ENCODE measurements at places on chromosomes 3 and 15. TPM values are rescaled to one million over a fixed set of nuclear protein-coding genes. Genes with fewer than 3 reads are reported as not detected.

DNA sequence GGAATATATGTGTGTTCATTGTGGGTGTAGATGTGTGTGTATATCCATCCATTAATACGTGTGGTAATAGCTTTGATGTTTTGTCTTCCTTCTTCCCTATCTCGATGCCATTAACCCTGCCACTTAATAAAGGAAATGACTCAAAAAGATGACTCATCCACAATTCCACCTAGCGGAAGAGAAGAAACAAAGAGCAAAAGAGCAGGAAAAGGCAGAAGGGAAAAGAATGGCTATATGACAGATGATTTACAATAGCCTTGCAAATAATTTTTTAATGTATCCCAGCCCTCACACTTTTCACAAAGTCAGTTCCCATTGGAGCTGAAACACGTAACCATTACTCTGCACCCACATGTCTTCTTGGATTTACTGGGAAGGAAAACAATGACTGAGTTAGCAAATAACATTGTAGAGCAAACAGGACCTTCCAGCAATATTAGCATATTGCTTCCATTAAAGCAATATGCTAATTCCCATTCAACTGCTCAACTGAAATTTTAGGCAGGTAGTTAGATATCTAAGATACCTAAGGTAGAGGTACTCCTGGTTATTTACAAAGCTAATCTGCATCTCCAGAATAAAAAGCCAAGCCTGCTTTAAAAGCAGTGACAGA, 197.2 kb downstream of the KCNAB1 start:
- no peaks in the 10 kb centered on the region for H3K27me3 ChIP-seq
- H3K36me3 ChIP-seq: no peaks in the 10 kb centered on the region
- no peak for DNase-seq
- no peak overlapping the region for H3K27ac ChIP-seq
- no peaks in the 10 kb centered on the region for H3K4me1 ChIP-seq

DNA sequence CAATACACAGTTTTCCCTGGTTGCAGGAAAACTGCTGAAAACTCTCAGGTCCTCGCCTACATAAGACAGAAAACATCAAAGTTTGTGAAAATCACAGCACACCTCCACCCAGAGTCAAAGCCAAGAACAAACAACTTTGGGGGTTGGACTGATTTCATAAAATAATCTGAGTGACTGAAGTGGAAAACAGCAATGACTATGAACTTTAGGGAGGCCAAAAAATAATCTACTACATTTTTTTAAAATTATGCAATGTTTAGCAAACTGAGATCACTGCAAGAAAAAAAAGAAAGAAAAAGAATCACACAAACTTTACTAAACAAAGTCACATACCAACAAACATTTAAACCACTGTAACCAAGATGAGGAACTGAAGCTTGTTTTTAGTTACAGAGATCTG, 15.9 kb upstream of the FOXP1 start:
- peak overlapping the region; percentile 10 for H3K27ac ChIP-seq
- H3K4me3 ChIP-seq: no peak overlapping the region
- H3K36me3 ChIP-seq: no peaks in the 10 kb centered on the region
- no peaks in the 10 kb centered on the region for H3K4me1 ChIP-seq
- no peak for DNase-seq

GRCh38 chr3:49713336-49714105, 6.0 kb downstream of the AMIGO3 start:
- no peak overlapping the region for H3K4me3 ChIP-seq
- H3K36me3 ChIP-seq: peaks cover 56% of the 10 kb centered on the region
- H3K27me3 ChIP-seq: no peaks in the 10 kb centered on the region
- DNase-seq: peak; percentile 5

DNA sequence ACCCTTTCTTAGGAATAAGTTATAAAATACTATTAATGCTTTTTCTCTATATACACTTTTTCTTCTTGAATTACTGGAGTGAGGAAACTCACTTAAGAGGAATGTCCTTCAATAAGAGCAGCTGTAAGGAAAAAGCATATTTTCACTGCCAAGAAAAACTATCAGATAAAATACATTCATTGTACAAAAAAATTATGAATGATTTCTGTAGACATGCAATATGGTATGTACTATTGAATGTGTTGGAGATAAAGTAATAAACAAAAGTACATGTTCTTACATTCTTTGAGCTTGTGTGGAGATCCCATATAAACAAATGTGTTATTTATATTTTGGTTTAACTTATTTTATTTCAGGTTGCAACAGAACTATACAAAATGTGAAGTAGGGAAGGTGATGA, 241.0 kb upstream of the ZNF717 start:
- H3K27ac ChIP-seq: no peak overlapping the region
- H3K4me1 ChIP-seq: no peaks in the 10 kb centered on the region
- DNase-seq: no peak
- no peak overlapping the region for H3K4me3 ChIP-seq

DNA sequence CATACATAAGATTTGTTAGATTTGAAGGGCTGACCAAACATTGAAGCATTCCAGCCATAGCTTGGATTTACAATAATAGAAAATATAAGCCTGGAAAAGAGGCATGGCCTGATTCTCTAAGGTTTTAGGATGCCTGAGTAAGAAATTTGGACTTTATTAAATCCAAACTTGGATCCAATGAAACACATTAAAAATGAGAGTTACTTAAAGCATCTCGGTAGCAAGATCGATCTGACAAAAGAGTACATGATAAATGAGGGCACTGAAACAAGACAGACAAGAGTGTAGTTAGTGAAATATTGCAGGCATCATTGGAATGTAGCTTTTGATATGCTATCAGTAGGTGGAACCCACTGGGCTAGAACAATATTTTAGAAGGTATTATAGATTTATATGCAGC, 855.7 kb upstream of the DPPA4 start:
- H3K36me3 ChIP-seq: no peaks in the 10 kb centered on the region
- no peak overlapping the region for H3K27ac ChIP-seq

- H3K4me1 ChIP-seq: no peaks in the 10 kb centered on the region
- no peak overlapping the region for H3K27ac ChIP-seq
- no peaks in the 10 kb centered on the region for H3K36me3 ChIP-seq
- DNase-seq: no peak
- no peaks in the 10 kb centered on the region for H3K27me3 ChIP-seq
These were observed 36.9 kb upstream of the CMSS1 start for GRCh38 chr3:99780749-99781148.

DNA sequence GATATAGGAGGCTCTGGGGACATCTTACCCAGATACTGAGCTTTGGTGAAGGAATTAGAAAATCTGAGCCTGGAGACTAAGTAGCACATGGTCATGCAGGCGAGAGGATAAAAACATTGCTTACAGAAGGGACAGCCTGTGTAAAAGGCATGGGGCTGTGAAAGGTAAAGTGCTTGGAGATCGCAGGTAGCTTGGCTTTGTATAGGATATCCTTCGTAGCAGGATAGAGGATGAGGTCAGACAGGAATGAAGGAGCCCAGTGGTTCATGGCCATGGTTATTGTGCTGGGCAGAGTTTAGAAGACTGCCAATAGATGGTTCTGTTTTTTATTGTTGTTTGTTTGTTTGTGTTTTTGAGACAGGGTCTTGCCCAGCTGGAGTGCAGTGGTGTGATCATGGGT, 82.5 kb downstream of the SLMAP start:
- H3K27me3 ChIP-seq: no peaks in the 10 kb centered on the region
- DNase-seq: no peak
- peaks cover 22% of the 10 kb centered on the region for H3K4me1 ChIP-seq
- H3K27ac ChIP-seq: no peak overlapping the region

DNA sequence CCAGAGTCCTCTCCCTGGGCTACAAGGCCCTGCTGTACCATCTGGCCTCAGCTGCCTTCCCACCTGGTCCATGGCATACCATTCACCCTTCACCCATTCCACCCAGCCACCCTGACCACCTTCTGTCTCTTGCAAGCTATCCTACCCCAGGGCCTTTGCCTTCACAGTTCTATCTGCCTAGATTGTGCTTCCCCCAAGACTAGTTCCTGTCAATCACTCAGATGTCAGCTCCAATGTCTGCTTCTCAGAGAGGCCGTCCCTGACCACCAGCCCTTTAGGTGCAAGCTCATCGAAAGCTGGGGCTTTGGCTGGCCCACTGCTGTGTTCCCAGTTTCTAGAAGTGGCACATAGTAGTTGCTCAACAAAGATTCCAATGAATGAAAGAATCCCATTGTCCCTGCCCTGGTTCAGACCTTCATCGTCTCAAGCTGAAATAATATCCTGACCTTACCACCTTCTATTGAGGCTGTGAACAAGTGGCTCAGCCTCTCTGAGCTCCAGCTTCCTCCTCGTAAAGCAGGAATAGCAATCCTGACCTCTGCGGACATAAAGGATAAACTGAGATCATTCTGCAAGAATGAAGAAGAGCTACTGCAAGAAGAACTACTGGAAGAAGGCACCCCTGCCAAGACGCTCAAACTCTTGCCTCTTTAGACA, 15.8 kb downstream of the EFCAB12 start:
- H3K27me3 ChIP-seq: no peaks in the 10 kb centered on the region
- H3K36me3 ChIP-seq: no peaks in the 10 kb centered on the region
- no peak for DNase-seq

DNA sequence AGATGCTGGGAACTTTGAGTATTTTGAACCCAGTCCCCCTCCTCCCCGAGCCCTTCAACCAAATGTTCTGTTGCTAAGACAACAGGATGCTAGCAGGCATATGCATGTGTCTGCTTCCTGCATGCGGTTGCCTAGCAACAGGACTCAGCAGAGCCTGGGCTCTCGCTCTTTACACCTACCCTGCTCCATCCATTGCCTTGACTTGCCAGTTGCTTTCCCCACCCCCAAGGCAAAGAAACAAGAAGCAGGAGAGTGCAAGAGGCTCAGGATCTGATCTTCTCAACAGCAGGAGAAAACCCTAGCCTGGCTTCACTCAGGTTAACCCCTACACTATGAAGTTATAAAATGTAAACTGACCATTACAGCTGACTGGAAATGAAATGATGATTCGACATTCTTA, 393.0 kb downstream of the IGSF11 start:
- H3K27ac ChIP-seq: no peak overlapping the region
- no peaks in the 10 kb centered on the region for H3K27me3 ChIP-seq
- H3K36me3 ChIP-seq: no peaks in the 10 kb centered on the region
- no peak for DNase-seq
- no peaks in the 10 kb centered on the region for H3K4me1 ChIP-seq
- H3K4me3 ChIP-seq: no peak overlapping the region

DNA sequence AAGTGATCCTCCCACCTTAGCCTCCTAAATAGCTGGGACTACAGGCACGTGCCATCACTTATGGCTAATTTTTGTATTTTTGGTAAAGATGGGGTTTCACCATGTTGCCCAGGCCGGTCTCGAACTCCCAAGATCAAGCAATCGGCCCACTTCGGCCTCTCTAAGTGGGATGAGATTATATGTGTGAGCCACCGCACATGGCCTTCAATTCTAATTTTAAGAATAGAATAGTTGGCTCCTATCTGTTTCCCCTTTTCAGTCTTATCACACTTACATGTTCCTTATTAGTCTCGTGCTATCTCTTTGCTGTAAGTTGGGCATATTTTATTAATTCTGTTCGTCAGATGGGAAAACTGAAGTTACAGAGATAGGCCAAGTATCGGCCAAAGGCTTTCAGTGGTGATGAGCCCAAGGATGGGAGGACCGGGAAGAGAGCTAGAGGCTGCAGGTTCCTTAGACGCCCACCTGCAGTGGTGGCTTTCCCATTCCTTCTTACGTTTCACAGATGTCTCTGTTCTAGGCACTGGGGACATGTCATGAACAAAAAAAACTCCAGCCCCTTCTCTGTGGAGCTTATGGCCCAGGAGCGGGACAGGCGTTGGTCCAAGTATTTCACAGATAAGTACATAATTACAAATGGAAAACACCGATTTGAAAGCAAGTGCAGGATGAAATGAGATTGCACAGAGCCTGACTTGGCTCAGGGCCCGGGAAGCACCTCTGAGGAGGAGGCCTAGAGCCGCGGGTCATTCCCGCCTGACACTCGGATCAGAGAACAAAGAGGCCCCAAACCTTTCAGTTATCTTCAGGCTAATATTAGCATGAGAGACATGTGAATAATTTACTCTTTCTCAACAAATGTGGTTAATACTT, 91.1 kb upstream of the KLF13 start:
- peak; percentile 79 for DNase-seq
- H3K36me3 ChIP-seq: no peaks in the 10 kb centered on the region

DNA sequence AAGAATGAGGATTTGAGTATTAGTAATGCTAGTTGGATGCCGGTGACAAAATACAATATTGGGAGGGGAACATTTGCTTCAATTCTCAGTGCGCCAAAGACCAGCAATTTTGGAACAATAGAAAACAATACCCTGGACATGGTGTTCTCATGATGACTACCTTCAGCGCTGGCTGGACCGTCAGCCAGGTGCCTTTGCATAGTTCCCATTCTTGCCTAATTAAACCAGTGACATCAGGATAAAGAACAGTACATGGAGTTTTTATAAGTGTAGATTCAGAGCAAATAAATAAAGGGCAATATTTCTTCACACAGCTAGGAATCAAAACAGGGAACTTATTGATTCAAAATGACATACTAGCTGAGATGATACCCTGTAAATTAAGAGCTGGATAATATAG, 404.8 kb upstream of the RORA start:
- no peaks in the 10 kb centered on the region for H3K36me3 ChIP-seq
- H3K4me3 ChIP-seq: no peak overlapping the region
- no peak for DNase-seq
- no peaks in the 10 kb centered on the region for H3K27me3 ChIP-seq

LRRN1 gene
- total RNA-seq: not detected

FGF7 gene
- total RNA-seq: 55.1 TPM

SLC6A1 gene
- 0.29 TPM for total RNA-seq
